Activated CD8-positive, alpha-beta memory T cell treated with anti-CD3 and anti-CD28 coated beads for 1 hour (primary cell): ENCODE measurements at places on chromosomes 3 and 15.

DNA sequence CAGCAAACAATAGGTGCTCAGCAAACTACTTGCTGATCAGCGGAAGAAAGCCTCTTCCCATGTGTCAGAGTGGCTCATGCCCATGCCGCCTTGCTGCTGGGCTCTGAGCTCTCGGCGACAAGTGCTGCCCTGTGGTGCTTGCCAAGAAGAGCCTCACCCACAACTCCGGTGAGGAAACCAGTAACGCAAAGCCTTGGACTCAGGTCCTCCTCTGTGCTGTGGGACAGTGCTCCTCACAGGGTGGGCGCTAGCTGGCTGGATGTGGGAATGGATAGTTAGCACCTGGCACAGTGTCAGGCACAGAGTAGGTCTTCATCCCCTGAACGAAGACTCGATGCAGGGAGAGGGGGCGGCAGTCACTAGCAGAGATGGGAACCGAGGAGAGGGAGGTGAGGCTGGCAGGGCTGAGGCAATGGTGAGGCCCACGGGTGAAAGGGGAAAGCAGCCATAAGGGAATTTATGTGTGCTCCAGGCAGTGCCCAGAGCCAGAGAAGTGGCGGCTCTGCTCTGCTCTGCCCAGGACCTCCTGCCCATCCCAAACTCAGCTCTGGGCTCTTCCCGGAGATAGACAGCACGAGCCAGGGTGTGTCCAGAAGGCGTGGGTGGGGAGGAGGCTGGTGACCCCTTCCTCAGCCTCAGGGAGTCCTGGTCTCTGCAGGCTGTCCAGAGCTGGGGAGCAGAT, 55.7 kb downstream of the IQSEC1 start:
- no peak for DNase-seq

- no peak for DNase-seq
Measured at GRCh38 chr3:116966649-116967048, 257.1 kb downstream of the TUSC7 start.

- DNase-seq = no peak
Measured at GRCh38 chr15:64205202-64205601, 42.4 kb upstream of the PPIB start.

GRCh38 chr3:20222274-20222673, 36.3 kb upstream of the SGO1 start:
- no peak for DNase-seq

DNA sequence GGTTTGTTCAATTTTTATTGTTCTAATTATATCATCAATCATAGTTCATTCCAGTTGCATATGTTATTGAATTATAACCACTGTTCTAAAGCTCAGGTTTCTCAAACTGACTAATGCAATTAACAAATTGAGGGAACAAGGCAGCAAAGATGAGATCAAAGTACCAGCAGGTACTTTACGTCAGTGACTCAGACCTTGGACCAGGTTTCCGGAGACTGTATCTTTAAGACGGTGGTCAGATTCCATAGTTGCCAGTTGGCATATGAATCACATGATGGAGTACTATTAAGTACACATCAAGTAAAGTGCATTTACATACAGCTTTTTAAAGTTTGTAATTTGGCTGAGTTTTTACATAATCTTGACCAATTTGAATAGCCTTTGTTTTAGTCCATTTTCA, 583.6 kb upstream of the ROBO2 start:
- no peak for DNase-seq

- DNase-seq = no peak
Measured at GRCh38 chr3:183013856-183014255, 33.5 kb upstream of the DCUN1D1 start.

DNA sequence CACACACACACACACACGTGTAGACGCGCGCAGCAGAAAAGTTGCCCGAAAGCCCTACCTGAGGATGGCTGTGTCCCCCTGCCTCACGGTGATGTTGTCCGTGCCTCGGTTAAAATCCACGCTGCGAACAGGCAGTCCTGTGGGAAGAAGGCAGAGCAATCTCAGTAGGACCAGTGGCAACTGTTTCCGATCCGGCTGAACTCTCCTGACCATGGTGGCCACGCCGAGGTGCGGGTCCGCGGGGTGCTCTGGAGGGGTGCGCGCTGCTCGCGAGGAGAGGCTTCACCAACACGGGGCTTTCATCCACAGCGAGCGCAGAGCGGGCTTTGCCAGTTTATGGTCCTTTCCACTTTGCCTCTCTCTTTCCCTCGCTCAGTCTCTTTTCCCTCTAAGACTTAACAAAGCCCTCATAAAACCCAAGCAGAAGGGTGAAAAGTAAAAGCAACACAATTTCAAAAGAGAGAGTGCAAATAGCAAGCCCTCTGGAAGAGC, 422 bp downstream of the LSAMP start:
- DNase-seq = no peak

GRCh38 chr3:189580190-189580589, 51.0 kb upstream of the TP63 start:
- no peak for DNase-seq

- no peak for DNase-seq
Measured at GRCh38 chr15:68447976-68448755, 16.2 kb upstream of the ITGA11 start.

- DNase-seq = no peak
Measured at GRCh38 chr3:181847276-181847675, 135.6 kb downstream of the SOX2 start.

DNA sequence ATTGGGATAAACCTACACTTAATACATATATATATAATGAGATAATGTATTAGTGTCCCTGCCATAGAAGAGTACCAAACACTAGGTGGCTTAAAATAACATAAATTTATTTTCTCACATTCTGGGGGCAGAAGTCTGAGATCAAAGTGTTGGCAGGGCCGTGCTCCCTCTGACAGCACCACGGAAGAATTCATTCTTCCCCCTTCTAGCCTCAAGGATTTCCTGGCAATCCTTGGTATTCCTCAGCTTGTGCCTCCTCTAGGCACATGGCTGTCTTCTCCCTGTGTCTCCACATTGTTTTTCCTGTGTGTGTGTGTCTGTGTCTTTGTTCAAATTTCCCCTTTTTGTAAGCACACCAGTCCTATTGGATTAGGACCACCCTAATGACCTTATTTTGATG, 115.2 kb upstream of the AGBL1 start:
- DNase-seq = no peak
